ENCODE measurements at places on chromosomes 7 and 10. TPM values are rescaled to one million over a fixed set of nuclear protein-coding genes. Genes with fewer than 3 reads are reported as not detected.

DNA sequence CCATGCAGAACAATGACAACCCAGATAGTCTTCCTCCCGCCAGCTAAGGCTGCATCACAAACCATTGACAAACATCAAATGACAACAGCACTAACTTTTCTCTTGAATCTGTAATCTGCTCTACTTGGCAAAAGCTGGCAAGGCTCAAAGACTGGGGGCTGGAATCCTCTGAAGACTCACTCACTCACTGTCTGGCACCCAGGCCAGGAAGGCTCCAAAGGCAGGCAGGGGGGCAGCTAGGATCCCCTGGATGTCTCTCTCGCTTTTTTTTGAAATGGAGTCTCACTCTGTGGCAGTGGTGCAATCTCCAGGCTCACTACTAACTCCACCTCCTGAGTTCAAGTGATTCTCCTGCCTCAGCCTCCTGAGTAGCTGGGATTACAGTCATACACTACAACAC, 159.7 kb upstream of the GPR26 start:
- DNase-seq: no peak
- no peak overlapping the region for H3K4me3 ChIP-seq
- H3K4me1 ChIP-seq: no peaks in the 10 kb centered on the region
- H3K27me3 ChIP-seq: no peaks in the 10 kb centered on the region

- H3K4me1 ChIP-seq: no peaks in the 10 kb centered on the region
- DNase-seq: no peak
- no peak overlapping the region for H3K27ac ChIP-seq
- no peak overlapping the region for H3K4me3 ChIP-seq
- no peaks in the 10 kb centered on the region for H3K27me3 ChIP-seq
Measured at GRCh38 chr7:124857672-124858235, 71.9 kb downstream of the POT1 start.

- no peak overlapping the region for H3K4me3 ChIP-seq
- H3K4me1 ChIP-seq: peaks cover 21% of the 10 kb centered on the region
- peak overlapping the region; percentile 29 for H3K27ac ChIP-seq
- H3K36me3 ChIP-seq: no peaks in the 10 kb centered on the region
- DNase-seq: peak; percentile 90
Measured at GRCh38 chr10:76576276-76576962, 1061.2 kb downstream of the KCNMA1 start.

DNA sequence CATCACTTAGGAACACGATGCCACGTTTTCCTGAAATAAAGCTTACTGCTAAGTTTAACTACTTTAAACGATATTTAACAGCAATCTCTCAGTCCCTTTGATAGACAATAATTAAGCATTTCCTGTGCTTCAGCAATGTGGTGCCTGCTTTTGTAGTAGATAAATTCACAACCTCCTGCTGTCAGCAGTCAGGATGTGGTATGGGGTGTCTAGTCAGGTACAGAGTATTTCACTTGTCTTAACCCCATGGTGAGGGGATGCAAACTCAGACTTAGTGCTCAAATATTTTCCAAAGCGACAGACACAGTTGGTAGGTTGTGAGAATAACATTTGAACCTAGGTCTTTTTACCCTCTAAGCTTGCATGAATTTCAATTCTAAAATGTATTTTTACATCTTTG, 526.2 kb upstream of the PFKP start:
- H3K27me3 ChIP-seq: no peaks in the 10 kb centered on the region
- H3K4me1 ChIP-seq: no peaks in the 10 kb centered on the region
- H3K27ac ChIP-seq: no peak overlapping the region
- no peak overlapping the region for H3K4me3 ChIP-seq
- no peak for DNase-seq
- no peaks in the 10 kb centered on the region for H3K36me3 ChIP-seq

CPXM2 gene
- total RNA-seq: 19.8 TPM

BMPER gene
- 97.3 TPM for total RNA-seq

NCF1 gene
- not detected for total RNA-seq

SP8 gene
- total RNA-seq: not detected

Data from GM23248 (cell line).